ENCODE measurements at places on chromosomes 4 and X.

DNA sequence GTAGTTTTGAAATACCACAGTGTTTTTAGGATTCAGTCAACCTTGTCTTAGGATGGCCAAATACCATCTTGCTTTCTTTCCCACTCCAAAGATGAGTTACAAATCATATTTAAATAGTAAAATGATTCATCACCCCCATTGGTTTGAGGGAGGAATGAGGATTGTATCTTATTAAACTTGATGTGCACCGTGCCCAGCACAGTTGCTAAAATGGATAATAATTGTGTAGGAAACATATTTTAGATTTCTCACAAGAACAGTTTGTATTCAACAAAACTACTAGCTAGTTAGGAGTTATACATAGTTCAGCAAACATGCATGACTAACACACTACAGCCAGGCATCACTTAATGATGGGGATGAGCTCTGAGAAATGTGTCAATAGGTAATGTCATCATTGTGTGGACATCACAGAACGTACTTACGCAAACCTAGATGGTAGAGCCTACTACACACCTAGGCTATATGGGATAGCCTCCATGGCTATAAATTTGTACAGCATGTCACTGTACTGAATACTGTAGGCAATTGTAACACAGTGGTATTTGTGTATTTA, 245.4 kb downstream of the FBXW7 start:
- no peak for DNase-seq

DNA sequence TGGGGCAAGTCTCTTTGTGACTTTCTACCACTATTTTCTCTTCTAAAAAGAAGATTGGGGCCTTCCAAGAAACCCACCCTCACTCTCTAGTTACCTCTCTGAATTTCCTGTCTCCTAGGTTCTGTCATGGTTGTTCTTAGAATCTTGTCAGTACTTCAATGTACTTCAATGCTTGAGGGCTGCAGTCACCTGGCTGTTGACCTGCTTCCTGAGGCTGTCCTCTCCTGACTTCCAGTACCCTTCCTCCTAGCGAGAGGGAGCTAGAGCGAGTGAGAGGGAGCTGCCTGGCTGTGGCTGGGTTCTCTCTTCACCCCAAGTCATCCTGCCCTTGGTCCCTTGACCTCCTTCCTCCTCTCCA, 17.7 kb downstream of the CD99L2 start:
- DNase-seq, result no peak

DNA sequence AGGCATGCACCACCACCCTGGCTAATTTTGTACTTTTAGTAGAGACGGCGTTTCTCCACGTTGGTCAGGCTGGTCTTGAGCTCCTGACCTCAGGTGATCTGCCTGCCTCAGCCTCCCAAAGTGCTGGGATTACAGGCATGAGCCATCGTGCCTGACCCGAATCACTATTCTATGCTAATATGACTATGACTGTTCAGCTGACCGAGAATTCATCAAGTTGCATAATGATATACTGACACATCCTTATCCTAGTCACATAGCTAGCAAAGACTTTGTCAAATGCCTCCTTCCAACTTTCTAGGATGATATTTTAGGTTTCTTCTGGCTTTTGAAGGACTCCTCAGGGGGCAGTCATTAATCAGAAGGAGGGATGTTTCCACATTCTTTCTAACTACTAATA, 4.8 kb upstream of the GPM6B start:
- no peak for DNase-seq

DNA sequence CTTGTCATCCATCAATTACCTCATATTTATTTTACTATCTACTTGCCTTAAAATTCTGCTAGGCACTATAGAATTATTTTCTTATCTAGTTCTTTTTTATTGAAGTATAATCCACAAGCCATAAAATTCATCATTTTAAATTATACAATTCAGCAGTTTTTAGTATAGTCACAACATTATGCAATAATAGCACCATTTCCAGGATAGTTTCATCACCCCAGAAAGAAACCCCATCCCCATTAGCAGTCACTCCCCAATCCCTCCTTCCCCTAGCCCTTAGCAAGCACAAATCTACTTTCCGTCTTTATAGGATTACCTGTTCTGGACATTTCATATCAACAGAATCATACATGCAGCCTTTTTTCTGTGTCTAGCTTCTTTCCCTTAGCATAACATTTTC, 15.6 kb downstream of the SLC10A6 start:
- DNase-seq, result no peak

DNA sequence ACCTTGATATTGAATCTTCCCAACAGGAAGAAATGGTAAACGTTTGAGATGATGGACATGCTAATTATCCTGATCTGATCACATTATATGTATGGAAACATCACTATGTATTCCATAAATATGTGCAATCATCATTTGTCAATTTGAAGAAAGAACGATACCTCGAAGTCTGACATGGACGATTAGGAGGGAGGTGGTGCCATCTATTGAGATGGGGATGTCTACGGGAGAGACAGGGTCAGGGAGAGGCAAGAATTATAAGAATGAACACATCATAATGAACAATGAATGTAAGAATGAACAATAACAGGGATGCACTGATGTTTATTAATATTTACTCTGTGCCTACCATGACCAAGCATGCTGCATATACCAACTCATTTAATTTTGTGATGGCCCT, 93.7 kb upstream of the SOD3 start:
- DNase-seq, result no peak

DNA sequence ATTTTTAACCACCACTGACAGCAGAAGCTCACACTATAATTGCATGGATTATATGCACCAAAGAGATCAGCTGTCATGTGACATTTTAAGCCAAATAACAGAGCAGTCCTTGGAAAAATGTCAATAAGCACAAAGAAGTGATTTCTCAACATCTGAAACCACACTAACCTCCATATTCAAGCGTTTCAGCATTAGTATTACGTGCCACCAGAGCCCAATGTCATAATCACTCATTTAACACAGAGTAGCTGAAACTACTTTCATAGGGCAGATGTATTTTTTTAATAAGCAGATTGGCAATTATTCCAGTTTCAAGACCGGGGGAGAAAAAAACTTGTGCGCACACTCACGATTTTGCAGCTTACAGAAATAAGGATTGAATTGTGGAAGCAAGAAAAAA, 76.6 kb downstream of the SH3KBP1 start:
- no peak for DNase-seq

GRCh38 chr4:41321216-41321945, 64.7 kb downstream of the UCHL1 start:
- DNase-seq, result no peak

- no peak for DNase-seq
Measured at GRCh38 chr4:94582517-94582916, 130.8 kb downstream of the PDLIM5 start.

GRCh38 chr4:124727331-124727890, 14.9 kb upstream of the ANKRD50 start:
- DNase-seq, result no peak

DNA sequence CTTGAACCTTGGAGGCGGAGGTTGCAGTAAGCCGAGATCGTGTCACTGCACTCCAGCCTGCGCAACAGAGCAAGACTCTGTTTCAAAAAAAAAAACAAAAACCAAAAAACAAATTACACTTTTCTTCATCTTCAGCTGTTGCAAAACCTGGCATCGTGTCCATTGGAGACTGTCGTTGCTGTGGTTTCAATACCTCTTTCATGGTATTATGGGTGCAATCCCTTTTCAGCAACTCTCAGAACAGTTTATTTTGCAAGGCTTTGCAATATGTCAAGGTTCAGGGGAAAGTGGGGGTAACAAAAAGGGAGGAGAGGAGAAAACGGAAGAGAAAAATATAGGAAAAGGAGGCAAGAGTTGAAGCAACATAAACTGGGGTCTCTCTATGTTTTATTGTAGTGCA, 40.8 kb downstream of the ARSD start:
- DNase-seq, result no peak

GRCh38 chr4:78372355-78372988, 179.1 kb upstream of the ANXA3 start:
- DNase-seq, result no peak

GRCh38 chrX:134365904-134366303, 94.1 kb upstream of the HPRT1 start:
- DNase-seq, result no peak

DNA sequence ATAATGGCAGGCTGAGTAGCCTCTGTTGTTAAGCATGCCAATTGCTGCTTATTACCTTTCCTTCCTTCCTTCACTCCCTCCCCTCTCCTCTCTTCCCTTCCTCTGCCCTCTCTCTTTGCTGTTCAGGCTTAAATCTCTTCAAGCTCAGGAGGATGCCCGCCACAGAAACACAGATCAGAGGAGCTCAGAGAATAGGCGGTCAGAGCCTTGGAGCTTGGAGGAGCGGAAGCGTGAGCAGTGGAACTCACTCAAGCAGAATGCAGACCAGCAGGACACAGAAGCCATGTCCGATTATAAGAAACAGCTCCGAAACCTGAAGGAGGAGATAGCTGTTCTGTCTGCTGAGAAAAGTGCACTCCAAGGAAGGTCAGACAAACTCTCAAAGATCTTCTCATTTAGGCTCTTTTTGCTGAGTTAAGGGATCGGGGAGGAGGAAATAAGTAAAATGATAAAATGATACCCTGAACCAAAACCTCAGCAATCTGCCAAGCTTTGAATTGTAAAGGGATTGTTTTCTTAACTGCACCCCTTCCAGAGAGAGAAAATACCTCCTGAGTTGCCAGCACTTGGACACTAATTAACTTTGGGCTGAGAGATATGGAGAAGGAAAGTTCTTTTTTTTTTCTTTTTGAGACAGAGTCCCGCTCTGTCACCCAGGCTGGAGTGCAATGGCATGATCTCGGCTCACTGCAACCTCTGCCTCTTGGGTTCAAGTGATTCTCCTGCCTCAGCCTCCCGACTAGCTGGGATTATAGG, 20.9 kb downstream of the SPATA18 start:
- no peak for DNase-seq

- no peak for DNase-seq
Measured at GRCh38 chrX:34404386-34405070, 252.6 kb downstream of the TMEM47 start.

DNA sequence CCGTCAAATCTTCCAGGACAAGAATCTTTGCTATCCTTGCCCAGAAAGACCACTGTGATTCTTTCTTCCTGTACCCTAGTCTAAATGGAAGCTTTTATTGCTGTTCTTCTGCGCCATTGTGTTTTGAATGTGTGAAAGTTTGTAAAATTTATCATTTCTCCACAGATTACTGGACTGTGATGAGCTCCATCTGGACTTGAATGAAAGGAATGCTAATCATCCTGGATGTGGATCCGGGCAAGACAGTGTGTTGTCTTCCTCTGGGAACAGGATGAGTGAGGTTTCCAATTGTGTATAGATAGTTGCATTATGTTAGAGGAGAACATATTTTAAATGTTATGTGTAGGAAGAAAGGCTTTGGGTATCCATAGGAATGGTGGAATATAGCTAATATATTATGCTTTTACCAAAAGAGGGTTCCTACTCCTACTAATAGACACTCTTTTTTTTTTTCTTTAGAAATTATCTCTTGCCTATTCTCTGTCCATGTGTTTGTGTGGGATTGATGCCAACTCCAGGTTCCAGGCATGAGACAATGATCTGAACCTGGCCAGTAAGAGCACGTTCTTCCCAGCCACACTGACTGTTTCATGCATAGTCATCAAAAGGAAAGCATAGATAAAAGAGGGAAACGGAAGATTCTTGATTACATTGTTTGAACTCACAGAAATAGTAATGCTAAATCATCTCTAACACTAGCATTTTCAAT, 803.6 kb upstream of the ADGRL3 start:
- no peak for DNase-seq

DNA sequence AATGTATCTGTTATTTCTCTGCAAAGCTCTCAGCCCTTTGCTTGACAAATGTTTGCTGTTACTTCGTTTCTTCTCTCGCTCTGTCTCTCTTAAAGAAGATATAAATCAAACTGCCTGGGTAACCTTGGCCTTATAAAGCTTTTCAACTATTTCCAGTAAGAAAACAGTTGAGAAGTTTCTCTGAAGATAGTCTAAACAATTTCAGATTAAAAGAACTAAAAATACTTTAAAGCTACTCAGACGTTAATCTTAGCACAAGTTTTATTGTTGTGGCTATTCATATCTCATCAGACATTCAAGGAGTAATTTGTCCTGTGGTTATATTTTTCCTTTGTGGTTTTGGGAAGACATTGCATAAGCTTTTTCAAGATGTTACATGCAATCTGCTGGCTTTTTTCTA, 22.6 kb downstream of the HOPX start:
- DNase-seq, result no peak

GRCh38 chrX:17291171-17291900, 83.7 kb upstream of the NHS start:
- no peak for DNase-seq

GRCh38 chrX:121050781-121051180, 3.4 kb downstream of the GLUD2 start:
- no peak for DNase-seq

GRCh38 chrX:107135049-107135964, 16.7 kb upstream of the RBM41 start:
- no peak for DNase-seq

GRCh38 chr4:39464886-39465501, 6.1 kb downstream of the LIAS start:
- no peak for DNase-seq

DNA sequence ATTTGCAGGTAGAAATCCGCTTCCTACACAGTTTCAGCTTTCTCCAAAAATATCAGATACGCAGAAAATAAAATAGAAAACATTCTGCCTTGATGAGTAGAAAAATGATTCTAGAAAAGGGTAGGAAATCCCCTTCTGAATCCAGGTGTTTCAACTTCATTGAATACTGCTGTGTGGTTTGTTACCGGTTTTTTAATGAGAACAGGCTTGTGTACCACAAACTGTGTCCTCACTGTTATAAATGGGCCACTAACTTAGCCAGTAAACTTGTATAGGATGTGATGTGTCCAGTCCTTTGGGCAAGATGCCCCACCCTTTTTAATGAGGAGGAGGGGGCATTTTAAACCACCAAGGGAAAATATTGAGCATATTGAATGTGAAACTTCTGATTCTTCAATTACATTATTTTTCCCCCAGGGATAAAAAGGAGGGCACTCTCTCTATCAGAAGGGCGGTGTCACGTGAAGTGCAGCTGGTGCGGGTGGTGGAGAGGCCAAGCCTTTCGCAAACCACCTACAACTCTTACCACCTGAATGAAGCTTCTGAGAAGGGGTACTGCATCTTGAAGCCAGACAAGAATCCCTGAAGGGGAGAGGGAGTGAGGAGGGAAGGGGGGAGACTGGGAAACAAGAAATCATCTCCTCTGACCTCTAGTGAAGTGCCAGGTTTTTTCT, 4.5 kb downstream of the CXXC4 start:
- DNase-seq, result no peak

DNA sequence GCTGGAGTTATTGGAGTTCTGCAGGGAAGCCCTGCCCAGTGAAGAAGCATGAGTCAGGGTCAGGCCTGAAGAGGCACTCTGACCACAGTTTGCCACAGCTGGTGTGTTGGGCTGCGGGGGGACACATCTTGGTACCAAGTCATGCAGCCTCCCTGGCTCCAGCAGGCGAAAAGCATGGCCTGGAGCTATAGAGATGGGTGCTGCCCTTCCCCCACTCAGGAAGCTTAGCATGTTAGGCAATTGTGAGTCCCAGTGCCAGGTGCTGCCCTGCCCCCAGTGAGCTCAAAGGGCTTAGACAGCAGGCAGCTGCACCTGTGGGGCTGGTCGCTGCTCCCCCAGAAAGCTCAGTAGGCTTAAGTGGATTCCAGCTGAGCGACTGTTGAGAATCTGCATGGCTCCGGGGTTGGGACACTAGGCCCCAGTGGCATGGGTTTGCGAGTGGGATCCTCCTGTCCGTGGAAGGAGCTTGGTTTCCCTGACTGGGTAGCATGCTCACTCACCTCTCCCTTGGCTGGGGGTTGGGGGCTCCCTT, 755.5 kb downstream of the GLUD2 start:
- no peak for DNase-seq

GRCh38 chr4:155668707-155669220, 2.1 kb downstream of the GUCY1A1 start:
- no peak for DNase-seq
